ENCODE measurements at places on chromosomes 11 and 22. TPM values are rescaled to one million over a fixed set of nuclear protein-coding genes. Genes with fewer than 3 reads are reported as not detected.

Gene PANX3
- total RNA-seq: not detected

Gene DDX17
- total RNA-seq: 441 TPM

Gene WNT7B
- not detected for total RNA-seq

Gene C11orf65
- not detected for total RNA-seq

Gene CCDC157
- 2.9 TPM for total RNA-seq

DNA sequence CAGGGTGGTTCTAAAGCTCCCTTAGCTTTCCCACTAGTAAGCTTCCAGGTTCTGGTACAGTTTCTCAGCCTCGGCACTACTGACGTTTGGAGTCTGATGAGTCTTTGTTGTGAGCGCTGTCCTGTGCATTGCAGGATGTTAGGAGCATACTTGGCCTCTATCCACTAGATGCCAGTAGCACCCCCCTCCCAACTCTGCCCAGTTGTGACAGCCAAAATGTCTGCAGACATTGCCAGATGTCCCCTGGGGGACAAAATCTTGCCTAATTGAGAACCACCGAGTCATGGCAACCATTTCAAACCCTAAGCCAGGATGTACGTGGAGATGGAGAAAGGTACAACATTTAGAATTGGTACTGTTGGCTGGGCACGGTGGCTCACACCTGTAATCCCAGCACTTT lies 68.7 kb downstream of the PTPRJ start:
- H3K4me1 ChIP-seq: no peaks in the 10 kb centered on the region
- H3K27ac ChIP-seq: no peak overlapping the region
- no peak overlapping the region for H3K4me3 ChIP-seq
- H3K27me3 ChIP-seq: no peaks in the 10 kb centered on the region
- DNase-seq: no peak

GRCh38 chr11:87934182-87934581 lies 241.1 kb downstream of the RAB38 start:
- no peak overlapping the region for H3K4me3 ChIP-seq
- DNase-seq: no peak
- H3K27ac ChIP-seq: no peak overlapping the region
- H3K4me1 ChIP-seq: no peaks in the 10 kb centered on the region
- H3K27me3 ChIP-seq: no peaks in the 10 kb centered on the region

DNA sequence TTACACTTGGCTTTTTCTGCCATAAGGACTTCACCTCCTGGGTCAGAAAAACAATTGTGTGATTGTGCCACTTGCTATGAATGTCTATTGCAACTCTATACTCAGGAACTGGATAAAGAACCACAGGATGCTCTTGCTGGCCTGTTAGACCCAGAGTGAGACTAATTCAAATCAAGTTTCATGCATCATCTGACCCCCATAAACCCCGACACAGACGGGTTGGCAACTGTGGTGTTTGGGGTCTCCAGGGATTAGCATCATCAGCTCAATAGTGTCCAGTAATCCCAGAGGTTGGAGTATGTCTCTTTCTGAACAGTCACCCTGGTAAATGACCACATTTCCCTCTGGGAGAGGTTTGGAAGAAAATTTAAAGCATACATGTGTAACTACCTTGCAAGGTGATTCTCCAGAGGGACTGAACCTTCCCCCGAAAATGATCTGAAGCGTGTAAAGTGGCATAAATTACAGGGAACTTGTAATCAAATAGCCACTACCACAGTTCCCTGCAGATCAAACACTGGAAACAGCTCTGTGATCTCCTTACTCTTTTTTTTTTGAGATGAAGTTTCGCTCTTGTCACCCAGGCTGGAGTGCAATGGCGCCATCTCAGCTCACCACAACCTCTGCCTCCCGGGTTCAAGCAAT lies 1097.6 kb downstream of the TBC1D22A start:
- no peaks in the 10 kb centered on the region for H3K36me3 ChIP-seq
- H3K4me1 ChIP-seq: no peaks in the 10 kb centered on the region
- no peak overlapping the region for H3K4me3 ChIP-seq
- DNase-seq: no peak
- H3K27me3 ChIP-seq: no peaks in the 10 kb centered on the region

DNA sequence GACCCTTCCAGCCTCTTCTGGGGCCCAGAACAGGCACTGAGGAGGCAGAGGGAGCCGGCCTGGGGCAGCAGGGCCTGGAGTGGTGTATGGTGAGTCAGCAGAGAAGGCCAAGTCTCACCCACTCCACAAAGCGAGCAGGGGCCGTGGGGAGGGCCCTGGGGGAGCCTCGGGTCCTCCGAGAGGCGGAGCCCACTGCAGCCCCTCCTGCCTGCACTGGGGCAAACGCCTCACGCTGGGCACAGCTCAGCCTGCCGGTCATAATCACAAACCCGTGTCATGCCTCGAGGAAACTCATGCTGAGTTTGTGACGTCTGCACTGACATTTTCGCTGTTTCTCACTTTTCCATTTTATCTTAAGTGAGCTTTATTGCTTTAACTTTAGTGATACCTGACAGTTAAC lies 38.4 kb downstream of the TOLLIP start:
- no peaks in the 10 kb centered on the region for H3K4me1 ChIP-seq
- no peak for DNase-seq
- H3K4me3 ChIP-seq: no peak overlapping the region
- H3K27me3 ChIP-seq: no peaks in the 10 kb centered on the region
- H3K27ac ChIP-seq: no peak overlapping the region

- H3K27ac ChIP-seq: no peak overlapping the region
- no peaks in the 10 kb centered on the region for H3K36me3 ChIP-seq
- no peak overlapping the region for H3K4me3 ChIP-seq
- H3K27me3 ChIP-seq: no peaks in the 10 kb centered on the region
- DNase-seq: no peak
Measured at GRCh38 chr11:72369743-72370142, 64.6 kb downstream of the CLPB start.

DNA sequence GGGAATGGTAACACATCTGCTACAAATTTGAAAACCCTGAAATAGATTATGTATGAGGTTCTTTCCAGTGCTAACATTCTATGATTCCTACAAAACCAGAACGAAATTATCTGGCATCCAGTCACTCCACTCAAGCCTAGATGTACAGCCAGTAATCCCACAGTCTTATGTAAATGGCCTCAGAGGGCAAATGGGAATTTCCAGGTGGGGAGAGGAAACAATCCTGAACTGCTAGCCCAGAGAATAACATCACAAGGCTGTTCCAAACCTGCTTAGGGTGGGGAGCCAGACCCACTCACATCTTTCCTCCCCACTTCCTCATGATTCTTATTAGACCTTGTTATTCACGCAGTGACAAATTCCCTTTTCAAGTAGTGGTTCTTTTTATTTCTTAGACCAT lies 3.5 kb downstream of the FIBIN start:
- no peaks in the 10 kb centered on the region for H3K27me3 ChIP-seq
- H3K27ac ChIP-seq: no peak overlapping the region
- H3K4me1 ChIP-seq: no peaks in the 10 kb centered on the region
- no peak overlapping the region for H3K4me3 ChIP-seq

DNA sequence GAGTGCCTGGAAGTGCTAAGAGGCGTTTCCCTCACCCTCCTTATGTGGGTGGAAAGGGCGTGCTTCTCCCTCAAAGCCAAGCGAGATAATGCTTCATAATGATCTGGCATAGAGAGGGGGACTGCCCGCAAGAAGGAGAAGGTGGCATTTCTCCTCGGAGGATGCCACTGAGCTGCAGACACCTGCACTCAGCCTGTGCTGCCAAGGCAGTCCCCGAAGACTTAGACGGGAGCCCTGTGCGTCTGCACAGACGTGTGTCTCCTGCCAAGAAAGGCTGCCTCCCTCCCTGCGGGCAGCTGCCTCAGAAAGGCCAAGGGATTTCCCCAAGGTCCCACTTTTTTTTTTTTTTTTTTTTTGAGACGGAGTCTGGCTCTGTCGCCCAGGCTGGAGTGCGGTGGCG lies 48.1 kb upstream of the SPATA19 start:
- no peaks in the 10 kb centered on the region for H3K36me3 ChIP-seq
- no peaks in the 10 kb centered on the region for H3K27me3 ChIP-seq
- no peak overlapping the region for H3K27ac ChIP-seq
- no peaks in the 10 kb centered on the region for H3K4me1 ChIP-seq

GRCh38 chr11:75507571-75507970 lies 18.2 kb downstream of the GDPD5 start:
- no peak overlapping the region for H3K27ac ChIP-seq
- H3K4me1 ChIP-seq: no peaks in the 10 kb centered on the region
- H3K27me3 ChIP-seq: no peaks in the 10 kb centered on the region
- DNase-seq: no peak
- no peak overlapping the region for H3K4me3 ChIP-seq

DNA sequence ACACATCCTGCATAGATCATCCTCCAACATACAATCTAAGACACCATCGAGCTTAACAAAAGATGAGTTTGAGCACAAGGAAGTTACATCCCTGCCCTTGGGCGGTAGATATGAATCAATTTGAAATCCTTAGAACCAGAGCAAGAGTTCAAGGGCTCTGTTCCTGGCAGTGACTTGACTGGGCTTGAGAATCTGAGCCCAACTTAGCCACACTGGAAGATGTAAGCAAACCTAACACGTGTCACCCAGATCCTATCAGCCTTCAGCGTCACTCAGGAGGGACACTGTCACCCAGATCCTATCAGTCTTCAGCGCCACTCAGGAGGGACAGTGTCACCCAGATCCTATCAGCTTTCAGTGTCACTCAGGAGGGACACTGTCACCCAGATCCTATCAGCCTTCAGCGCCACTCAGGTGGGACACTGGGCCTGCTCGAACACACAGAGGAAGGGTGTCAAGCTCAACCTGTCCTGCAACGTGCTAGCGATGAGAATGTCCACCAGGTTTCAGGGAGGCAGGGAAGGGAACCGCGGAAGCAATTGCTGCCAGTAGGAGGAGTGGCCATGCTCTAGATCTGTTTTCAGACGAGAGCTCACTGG lies 32.8 kb upstream of the CTSD start:
- no peak overlapping the region for H3K4me3 ChIP-seq
- no peaks in the 10 kb centered on the region for H3K27me3 ChIP-seq
- H3K27ac ChIP-seq: no peak overlapping the region
- DNase-seq: no peak

- H3K4me1 ChIP-seq: no peaks in the 10 kb centered on the region
- H3K36me3 ChIP-seq: no peaks in the 10 kb centered on the region
- H3K4me3 ChIP-seq: peak overlapping the region; percentile 94
- peak overlapping the region; percentile 99 for H3K27ac ChIP-seq
- no peaks in the 10 kb centered on the region for H3K27me3 ChIP-seq
Measured at GRCh38 chr11:10856689-10857458, 979 bp downstream of the ZBED5 start.

- no peak overlapping the region for H3K4me3 ChIP-seq
- H3K4me1 ChIP-seq: no peaks in the 10 kb centered on the region
- no peaks in the 10 kb centered on the region for H3K27me3 ChIP-seq
- H3K27ac ChIP-seq: no peak overlapping the region
- H3K36me3 ChIP-seq: no peaks in the 10 kb centered on the region
Measured at GRCh38 chr22:25654676-25655075, 87.3 kb upstream of the MYO18B start.

DNA sequence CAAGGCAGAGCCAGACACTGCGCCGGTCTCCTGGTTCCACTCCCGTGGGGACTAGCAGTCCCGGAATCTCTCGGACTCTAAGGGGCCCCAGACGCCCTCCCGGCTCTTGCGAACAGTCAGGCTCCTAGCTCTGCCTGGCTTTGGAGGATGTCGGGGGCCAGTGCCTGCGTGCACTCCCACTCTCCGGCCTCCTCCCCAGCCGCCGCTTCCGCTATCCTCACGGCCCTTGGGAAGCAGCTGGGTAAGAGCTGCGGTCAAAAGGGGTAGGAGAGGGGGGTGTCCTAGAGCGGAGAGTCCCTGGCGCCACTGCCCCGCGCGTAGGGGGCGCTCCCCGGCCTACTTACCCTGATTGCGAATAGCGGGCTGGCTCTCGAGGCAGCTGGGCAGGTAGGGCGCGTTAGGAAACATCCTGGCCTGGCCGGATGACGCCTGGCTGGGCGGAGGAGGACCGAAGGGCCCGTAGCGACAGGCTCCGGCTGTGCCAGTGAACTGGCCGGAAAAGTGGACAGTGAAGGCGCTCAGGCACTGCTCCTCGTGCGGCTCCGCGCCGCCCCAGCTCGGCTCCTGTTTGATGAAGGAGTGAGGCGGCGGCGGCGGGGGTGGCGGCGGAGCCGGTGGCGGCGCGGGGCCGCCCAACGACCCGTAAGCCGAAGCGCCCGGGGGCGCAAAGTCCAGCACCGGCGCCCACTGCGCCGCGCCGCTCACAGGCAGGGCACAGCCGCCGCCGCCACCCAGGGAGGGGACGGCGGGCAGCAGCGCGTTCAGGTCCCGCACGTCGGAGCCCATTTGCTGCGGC lies 785 bp downstream of the WT1 start:
- H3K27ac ChIP-seq: peak overlapping the region; percentile 98
- H3K36me3 ChIP-seq: no peaks in the 10 kb centered on the region
- peak overlapping the region; percentile 86 for H3K4me3 ChIP-seq
- H3K4me1 ChIP-seq: no peaks in the 10 kb centered on the region
- peak; percentile 66 for DNase-seq

- no peaks in the 10 kb centered on the region for H3K27me3 ChIP-seq
- H3K36me3 ChIP-seq: no peaks in the 10 kb centered on the region
- peak; percentile 85 for DNase-seq
- no peaks in the 10 kb centered on the region for H3K4me1 ChIP-seq
- no peak overlapping the region for H3K27ac ChIP-seq
Measured at GRCh38 chr11:117843666-117844484, 19.3 kb upstream of the FXYD2 start.

- H3K36me3 ChIP-seq: no peaks in the 10 kb centered on the region
- H3K27me3 ChIP-seq: no peaks in the 10 kb centered on the region
- no peak for DNase-seq
- H3K4me3 ChIP-seq: no peak overlapping the region
- peaks cover 3% of the 10 kb centered on the region for H3K4me1 ChIP-seq
Measured at GRCh38 chr11:69542314-69543168, 61.1 kb downstream of the LINC01488 start.

DNA sequence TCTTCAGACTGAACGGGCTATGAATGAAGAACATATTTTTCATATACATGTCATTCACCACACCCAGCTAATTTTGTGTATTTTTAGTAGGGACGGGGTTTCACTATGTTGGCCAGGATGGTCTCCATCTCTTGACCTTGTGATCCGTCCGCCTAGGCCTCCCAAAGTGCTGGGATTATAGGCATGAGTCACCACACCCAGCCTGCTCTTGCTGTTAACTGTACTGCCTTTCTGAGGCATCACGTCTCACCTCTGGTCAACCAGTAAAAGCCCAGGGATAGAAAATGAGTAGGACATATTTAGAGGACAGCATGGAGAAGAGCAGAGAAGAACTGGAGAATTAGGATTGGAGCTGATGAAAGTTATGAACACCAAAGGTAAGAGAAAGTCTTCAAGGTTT lies 55.6 kb downstream of the APOL3 start:
- no peak overlapping the region for H3K27ac ChIP-seq
- no peaks in the 10 kb centered on the region for H3K36me3 ChIP-seq
- H3K4me1 ChIP-seq: no peaks in the 10 kb centered on the region
- no peak overlapping the region for H3K4me3 ChIP-seq
- DNase-seq: no peak
